Stimulated activated CD4-positive, alpha-beta T cell treated with anti-CD3 and anti-CD28 coated beads, Interleukin-15, amount 100 ng/mL, for 24 hours (primary cell): ENCODE measurements at places on chromosomes 6 and 20.

- no peak for DNase-seq
Measured at GRCh38 chr20:2932498-2932897, 59.2 kb downstream of the PTPRA start.

- no peak for DNase-seq
Measured at GRCh38 chr6:81126150-81126549, 626.3 kb downstream of the TENT5A start.

DNA sequence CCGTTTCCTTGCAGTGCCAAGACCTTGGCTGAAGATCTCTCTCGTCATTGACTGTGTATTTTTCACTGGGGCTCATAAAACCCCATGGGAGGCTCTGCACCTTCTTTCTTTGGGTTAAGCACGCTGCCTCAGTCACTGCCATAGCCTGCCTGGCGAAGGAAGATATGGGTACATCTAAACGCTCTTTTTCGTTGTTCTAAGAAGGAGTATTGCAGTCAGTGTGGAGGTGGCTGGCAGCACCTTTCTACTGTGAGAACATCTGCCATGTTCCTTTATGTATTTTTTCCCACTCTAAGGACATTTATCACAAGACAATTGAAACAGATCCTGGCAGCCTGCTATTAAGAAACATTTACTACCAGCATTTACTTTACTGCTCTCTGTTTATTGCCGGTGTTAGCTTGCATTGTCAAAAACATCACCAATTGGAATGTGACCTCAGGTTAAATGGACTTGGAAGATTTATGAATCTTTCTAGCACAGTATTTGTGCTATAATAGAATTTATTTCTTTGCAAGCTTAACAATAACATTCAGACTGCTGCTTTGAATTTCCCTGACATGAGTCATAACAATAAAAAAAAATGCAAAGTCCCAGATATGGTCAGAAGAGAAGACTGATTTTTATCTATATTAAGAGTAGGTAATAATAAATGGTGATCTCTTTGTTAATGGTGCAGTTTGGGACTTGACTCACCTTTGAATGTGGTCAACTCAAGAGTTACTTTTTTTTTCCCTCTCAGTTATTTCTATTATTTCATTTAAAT is 62.2 kb upstream of the CLDN20 start:
- DNase-seq: no peak

GRCh38 chr6:163888030-163888819 is 473.7 kb downstream of the QKI start:
- no peak for DNase-seq

- DNase-seq: no peak
Measured at GRCh38 chr6:5781966-5782556, 224.7 kb downstream of the NRN1 start.

GRCh38 chr6:109760208-109760607 is 69.1 kb downstream of the FIG4 start:
- no peak for DNase-seq

- DNase-seq: no peak
Measured at GRCh38 chr6:8558953-8559352, 123.6 kb upstream of the SLC35B3 start.

- DNase-seq: no peak
Measured at GRCh38 chr20:46351357-46352058, 43.2 kb upstream of the CDH22 start.
